ENCODE measurements at places on chromosomes 7 and 10.

- DNase-seq: no peak
Measured at GRCh38 chr7:134016942-134017303, 110.2 kb upstream of the LRGUK start.

DNA sequence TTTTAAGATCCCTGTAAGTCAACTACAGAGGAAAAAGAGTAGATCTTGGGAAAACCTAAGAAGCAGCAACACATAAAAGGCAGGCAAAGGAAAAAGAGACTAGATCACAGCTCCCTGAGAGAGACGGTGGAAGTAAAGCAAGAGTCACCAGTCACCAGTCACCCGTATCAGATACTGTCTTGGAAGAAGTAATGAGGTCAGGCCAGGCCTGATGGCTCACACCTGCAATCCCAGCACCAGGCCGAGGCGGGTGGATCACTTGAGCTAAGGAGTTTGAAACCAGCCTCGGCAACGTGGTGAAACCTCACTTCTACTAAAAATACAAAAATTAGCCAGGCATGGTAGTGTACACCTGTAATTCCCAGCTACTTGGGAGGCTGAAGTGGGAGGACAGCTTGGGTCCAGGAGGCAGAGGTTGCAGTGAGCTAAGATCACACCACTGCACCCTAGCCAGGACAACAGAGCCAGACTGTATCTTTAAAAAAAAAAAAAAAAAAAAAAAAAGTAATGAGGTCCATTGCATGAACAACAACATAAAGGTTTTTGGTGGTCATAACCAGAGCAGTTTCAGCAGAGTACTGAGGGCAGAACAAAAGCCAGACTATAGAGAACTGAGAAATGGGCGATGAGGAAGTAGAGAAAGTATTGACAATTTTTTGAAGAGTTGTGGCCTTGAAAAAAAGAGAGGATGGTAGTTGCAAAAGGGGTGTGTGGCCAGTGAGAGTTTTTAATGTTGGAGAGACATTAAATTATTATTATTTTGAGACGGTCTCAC is 16.9 kb downstream of the ZNF713 start:
- DNase-seq: no peak

DNA sequence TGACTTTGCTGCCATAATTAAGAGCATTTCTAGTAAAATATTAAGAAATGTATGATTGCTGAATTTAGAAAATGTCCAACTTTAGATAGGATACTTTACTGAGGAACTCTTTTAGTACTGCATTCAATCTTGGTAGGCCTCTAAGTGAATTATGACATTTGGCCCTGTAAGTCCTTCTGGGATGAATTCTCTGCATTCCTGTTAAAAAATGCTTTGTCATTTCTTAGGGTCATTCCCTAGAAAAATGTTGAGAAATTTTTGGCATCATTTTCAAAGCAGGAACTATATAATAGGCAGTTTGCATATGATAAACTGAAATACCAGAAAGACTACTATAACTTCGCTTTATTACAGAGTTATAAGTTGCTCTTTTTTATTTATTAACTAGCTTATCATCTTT is 69.3 kb upstream of the PRR15 start:
- no peak for DNase-seq

GRCh38 chr7:38330861-38331621 is 57.6 kb upstream of the TARP start:
- no peak for DNase-seq

GRCh38 chr7:149297034-149297755 is 35.2 kb downstream of the ZNF783 start:
- no peak for DNase-seq

DNA sequence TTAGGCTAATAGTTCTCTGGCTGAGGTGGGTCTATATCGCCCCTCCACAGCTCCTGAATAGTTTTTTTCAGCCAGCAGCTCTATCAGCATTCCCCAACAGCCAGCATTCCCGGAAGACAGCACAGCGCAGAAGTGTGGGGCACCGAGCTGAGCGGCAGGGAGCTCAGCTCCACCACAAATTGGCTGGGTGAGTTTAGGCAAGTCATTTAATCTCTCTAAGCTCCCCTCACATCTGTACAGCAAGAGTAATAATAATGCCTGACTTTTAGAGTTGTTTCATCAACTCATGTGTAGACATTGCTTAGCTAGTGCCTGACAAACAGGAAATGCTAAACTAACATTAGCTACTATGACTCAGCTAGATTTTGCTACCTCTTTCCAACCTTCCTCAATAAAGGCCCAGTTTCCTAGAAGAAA is 247.9 kb upstream of the PTN start:
- DNase-seq: no peak

DNA sequence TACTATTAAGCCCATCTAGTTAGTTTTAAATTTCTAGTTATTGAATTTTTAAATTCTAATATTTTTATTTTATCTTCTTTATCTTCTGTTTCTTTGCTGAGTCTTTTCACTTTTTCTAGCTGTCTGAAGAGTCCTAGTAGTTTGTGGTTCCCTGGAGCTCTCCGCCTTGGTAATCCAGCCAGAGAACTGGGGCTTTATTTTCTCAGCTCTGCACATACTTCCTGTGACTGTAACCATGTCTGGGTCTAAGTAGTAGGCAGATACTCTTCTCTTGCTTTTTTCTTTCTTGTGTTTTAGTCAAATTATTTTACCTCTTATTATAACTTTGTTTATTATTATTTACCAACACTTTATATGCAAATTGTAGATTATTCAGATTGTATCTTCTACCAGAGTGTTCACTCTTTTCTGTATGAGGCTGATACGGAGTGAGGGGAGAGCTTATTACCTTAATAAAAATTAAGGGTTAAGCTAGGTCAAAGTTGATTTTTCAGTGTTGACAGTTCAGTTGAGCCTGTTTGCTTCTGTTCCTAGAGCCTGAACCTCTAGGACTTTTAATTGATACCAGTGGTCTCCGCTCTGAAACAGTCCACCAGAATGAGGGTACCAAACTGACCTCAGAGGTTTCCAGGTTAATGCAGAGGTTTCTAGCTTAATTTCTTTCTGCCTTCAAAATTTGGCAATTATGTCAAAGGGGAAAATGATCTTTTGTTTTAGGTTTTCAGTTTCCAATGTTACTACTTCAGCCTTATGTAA is 155.4 kb downstream of the ADK start:
- no peak for DNase-seq

- no peak for DNase-seq
Measured at GRCh38 chr10:113433711-113434110, 119.1 kb upstream of the HABP2 start.

- DNase-seq: no peak
Measured at GRCh38 chr7:19351341-19352304, 206.4 kb upstream of the FERD3L start.

DNA sequence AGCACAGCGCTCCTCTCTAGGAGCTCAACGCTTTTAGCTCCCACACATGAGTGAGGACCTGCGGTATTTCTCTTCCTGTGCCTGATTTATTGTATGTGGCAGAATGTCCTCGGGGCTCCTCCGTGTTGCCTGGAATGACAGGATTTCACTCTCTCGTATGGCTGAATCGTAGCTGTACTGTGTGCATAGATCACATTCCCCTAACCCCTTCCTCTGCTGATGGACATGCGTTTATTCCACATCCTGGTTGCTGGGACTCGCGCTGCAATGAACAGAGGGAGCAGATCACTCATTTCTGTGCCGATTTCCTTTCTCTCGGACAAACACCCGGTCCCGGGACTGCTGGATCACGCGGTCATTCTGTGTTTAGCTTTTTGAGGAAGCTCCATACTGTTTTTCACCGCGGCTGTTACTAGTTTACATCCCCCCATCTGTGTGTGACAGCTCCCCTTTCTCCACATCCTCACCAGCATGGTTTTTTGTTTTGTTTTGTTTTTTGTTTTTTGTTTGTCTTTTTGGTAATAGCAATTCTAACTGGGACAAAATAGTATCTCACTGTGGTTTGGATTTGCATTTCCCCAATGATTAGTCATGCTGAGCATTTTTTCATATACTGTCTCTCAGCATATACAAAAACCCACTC is 76.3 kb downstream of the FOXL3 start:
- DNase-seq: no peak

DNA sequence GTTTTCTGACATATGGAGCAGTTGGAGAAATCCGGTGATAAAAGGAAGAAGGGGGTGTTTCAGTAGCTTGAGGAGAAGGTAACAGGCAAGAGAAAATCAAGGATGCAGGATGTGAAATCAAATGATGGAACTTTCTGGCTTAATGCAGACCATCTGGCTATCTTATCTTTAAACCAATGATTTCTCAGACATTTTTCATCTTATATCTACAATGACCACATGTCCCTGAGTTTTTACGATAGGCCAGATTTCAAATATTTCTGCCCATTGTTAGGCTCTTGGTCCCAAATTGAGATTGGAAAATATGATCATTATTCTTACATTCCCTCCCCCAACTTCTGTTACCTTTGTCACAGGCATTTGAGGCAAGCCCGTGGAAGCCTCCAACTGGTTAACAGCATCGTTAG is 486.8 kb downstream of the SUGCT start:
- no peak for DNase-seq

- DNase-seq: no peak
Measured at GRCh38 chr10:3911713-3912442, 126.9 kb upstream of the KLF6 start.

DNA sequence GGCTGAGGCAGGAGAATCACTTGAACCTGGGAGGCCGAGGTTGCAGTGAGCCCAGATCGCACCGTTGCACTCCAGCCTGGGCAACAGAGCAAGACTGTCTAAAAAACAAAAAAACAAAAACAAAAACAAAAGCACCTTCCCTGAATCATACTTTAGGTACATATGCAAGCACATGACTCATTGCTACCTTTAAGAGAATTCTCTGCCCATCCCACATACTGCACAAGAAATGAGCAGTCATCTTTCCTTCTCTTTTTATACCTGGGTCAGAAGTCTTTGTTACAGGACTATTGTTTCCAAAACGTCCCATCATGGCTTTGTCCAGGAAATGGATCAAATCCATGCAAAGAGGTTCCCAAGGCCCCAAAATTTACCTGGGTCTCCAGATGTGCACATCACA is 21.5 kb upstream of the AKR1B10 start:
- no peak for DNase-seq

GRCh38 chr7:16526742-16527540 is at the start of gene LRRC72:
LRRC72 (plus strand) TSS chr7:16526825; CDS start chr7:16526953, 128 bp downstream.
- DNase-seq: no peak

DNA sequence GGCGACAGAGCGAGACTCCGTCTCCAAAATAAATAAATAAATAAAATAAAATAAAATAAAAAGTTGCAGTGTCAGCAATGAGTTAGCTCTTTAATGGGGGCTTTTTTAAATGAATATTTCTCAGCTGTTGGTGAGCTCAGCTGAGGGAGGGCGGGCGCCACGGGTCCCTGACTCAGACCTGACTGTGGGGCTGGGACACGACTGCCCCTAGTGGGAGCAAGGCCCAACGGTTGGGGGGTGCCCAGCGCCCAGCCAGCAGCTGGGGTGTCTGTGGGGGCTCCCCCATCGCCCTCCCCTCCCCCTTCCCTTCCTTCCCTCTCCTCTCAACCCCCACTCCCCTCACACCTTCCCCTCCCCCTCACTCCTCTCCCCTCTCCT is 46.6 kb downstream of the PWWP2B start:
- DNase-seq: peak; percentile 81

- DNase-seq: no peak
Measured at GRCh38 chr10:100747456-100748230, 2.3 kb downstream of the PAX2 start.

GRCh38 chr10:79350407-79351154 is 3.3 kb downstream of the PPIF start:
- DNase-seq: no peak

- no peak for DNase-seq
Measured at GRCh38 chr7:122118757-122119156, 25.3 kb downstream of the AASS start.

GRCh38 chr7:116499168-116500077 is at the start of gene CAV2:
CAV2 (plus strand) TSS chr7:116499738; CDS start chr7:116499782, 44 bp downstream.
- DNase-seq: peak; percentile 10

GRCh38 chr10:77586719-77587415 is 50.7 kb downstream of the KCNMA1 start:
- DNase-seq: no peak

DNA sequence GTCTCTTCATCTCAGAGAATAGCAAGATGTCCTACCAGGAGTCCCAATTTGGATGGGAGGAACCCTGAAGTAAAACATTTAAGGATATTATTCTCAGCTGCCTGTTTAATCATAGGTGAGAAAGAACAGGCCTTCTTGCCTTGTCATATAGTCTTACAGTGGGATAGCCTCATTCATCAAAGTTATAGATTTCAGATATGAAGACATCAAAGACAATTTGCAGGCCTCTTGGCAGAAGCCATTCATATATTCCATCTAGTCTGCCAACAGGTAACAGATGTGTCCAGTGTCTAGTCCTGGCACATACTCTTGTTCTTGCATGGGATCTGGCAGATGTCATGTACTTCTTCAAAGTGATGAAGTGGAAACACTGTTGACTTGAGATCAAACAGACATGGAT is 601.3 kb upstream of the GHITM start:
- DNase-seq: no peak

- DNase-seq: no peak
Measured at GRCh38 chr7:70361821-70362220, 763.5 kb downstream of the AUTS2 start.

All from activated naive CD4-positive, alpha-beta T cell treated with anti-CD3 and anti-CD28 coated beads, Interleukin-2, amount 50 U/mL, for 16 hours (primary cell).